NCI-H1694 treated with DMSO at 0.1 percent for 48 hours (cell line): ENCODE measurements at places on chromosomes 12 and 14.

DNA sequence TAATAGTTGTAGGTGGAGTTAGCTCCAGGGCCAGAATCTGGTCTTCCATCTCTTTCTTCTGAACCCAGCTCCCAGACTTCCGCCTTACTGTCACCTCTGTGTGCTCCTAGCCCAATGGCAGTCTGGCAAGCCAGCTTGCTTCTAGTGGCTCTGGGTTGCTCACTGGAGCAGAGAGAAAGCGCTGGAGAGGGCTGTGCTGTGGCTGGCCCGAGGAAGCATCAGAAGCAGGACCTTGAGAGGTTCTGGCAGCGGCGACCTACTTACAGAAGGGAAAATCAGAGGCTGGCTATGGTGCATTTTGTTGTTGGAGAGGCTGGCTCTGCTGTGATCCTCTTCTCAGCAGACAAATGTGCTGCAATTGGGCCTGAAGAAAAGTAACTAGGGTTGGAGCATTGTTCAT is 28.6 kb downstream of the KCNA5 start:
- no peak for DNase-seq

DNA sequence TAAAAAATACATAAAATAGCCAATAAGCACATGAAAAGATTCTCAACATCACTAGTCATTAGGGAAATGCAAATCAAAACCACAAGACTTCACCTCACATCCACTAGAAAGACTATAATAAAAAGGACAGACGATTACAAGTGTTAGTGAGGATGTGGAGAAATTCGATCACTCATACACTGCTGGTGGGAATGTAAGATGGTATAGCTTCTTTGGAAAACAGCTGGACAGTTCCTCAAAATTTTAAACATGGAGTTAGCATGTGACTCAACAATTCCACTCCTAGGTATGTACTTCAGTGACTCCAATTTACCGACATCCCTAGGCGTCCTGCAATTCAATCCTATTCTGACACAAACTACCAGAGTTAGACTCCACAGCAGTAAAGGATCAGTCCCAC is 13.7 kb downstream of the TRIM9 start:
- no peak for DNase-seq

- DNase-seq = no peak
These were observed 1.6 kb upstream of the HOXC12 start for GRCh38 chr12:53952871-53953734.

DNA sequence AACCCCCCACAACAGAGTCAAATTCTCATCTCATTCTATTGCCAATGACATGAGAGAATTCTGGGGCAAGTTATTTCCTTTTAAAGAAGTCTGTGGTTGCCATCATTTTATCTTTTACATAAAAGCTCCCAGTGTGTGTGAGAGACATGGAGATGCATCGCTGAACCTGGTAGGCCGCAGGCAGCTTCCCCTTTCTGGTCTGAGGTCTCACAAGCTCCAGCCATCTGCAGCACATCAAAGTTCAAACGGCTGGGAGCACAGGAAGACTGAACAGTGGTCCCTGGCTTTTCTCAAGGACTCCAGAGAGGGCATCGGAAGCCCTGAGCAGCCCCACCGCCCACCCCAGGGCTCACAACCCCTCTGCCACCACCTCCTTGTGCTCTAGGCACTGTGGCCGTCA is 141.7 kb downstream of the RIMBP2 start:
- DNase-seq = no peak

- no peak for DNase-seq
These were observed 266.2 kb downstream of the C12orf75 start for GRCh38 chr12:105596731-105597130.

- no peak for DNase-seq
These were observed 458.9 kb downstream of the NOVA1 start for GRCh38 chr14:26138764-26139445.

DNA sequence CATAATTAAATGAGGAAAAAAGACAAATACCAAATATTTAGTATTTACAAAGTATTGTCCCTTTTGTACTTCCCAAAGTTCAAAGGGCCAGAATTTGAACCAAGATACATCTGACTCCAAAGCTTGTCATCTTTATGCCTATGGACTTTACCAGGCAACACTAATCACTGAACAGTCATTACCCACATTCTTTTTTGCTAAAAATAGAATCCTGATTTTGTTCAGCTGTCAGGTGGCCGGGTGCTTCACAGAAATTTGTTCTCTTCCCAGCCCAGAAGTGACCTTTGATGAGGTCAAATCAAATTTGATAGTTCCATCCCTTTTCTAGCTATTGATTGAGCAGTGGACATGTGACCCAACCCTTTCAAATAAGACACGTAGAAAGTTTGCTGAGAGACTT is 121.6 kb downstream of the LLPH start:
- DNase-seq = no peak

- peak; percentile 16 for DNase-seq
These were observed 106.5 kb upstream of the PRKD1 start for GRCh38 chr14:30034152-30034551.

DNA sequence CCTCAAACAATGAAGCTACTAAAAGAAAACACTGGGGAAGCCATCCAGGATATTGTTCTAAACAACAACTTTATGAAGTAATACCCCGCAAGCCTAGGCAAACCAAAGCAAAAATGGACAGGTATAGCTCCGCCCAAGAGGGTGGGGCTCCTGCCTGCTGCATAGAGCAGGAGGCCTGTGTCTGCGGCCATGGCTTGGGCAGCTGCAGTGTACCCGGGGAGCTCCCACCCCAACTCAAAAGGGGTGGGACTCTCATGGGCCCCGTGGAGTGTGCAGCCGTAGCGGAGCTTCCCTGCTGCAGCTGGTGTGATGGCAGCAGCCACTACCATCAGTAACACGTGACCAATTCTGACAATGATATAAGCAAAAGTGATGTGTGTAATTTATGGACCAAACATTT is 264.2 kb upstream of the KITLG start:
- DNase-seq = no peak

DNA sequence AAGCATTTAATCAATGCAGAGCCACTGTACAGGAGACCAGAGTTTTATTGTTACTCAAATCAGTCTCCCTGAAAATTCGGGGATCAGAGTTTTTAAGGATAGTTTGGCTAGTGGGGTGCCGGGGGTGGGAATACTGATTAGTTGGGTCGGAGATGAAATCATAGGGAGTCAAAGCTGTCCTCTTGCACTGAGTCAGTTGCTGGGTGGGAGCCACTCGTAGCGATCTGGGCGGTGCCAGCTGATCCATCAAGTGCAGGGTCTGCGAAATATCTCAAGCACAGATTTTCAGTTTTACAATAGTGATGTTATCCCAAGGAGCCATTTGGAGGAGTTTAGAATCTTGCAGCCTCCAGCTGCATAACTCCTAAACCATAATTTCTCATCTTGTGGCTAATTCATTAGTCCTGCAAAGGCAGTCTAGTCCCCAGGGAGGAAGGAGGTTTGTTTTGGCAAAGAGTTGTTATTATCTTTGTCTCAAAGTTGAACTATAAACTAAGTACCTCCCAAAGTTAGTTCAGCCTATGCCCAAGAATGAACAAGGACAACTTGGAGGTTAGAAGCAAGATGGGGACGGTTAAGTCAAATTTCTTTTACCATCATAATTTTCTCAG is 169.4 kb upstream of the PLEKHG7 start:
- no peak for DNase-seq

DNA sequence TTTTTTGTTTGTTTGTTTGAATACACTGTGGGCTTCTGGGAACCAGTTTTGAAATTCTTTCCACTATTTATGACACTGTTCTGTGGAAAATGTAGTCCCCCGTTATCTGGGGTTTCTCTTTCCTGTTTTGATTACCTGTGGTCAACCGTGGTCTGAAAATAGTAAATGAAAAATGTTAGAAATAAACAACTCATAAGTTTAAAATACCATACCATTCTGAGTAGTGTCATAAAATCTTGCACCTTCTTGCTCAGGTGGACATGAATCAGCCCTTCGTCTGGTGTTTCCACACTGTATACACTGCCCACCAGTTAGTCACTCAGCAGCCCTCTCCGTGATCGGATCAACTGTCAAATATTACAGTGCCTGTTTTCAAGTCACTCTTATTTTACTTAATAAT is 5.1 kb upstream of the PAPOLA start:
- no peak for DNase-seq

- DNase-seq = no peak
These were observed 15.8 kb upstream of the ORAI1 start for GRCh38 chr12:121610239-121611149.

- no peak for DNase-seq
These were observed 262.7 kb downstream of the ATP23 start for GRCh38 chr12:58204071-58204470.

DNA sequence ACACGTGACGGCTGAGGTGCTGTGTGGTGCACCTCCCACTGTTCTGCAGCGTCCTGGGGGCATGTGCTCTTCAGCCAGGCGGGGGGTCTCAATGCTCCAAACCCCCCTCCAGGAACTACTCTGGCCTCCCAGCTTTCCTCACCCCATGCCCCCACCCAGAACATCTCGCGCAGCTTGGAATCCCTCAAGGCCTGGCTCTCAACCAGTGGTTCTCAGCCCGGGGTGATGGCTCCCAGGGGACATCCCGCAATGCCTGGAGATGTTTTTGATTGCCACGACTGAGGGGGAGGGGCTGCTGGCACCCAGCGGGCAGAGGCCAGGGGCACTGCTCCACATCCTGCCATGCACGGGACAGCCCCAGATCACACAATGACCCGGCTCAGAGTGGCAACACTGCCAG is 78.9 kb upstream of the DICER1 start:
- DNase-seq = no peak

DNA sequence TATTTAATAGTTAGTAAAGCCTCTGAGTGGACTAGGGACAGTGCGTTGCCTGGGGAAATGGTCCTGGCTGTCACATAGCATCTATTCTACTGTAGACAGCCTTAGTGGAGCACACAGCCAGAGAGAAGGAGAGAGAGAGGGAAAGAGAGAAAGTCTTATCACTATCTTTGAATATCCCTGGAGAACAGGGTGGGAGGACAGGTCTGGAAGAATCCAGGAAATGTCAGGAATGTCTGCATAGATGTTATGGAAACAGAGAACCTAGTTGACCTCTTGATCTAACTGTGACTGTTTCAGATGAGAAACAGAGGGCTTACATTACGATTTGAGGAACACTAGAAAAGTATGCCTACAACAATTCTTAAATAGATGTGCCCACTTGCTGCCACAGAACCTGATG is 92.8 kb downstream of the SLC15A5 start:
- DNase-seq = no peak

GRCh38 chr14:22791301-22791700 is 23.9 kb downstream of the SLC7A7 start:
- DNase-seq = no peak

- DNase-seq = no peak
These were observed 19.7 kb upstream of the VSX2 start for GRCh38 chr14:74219277-74220205.

GRCh38 chr12:25904442-25904841 is 54.0 kb upstream of the RASSF8 start:
- DNase-seq = no peak

GRCh38 chr12:23253191-23253590 is 628.2 kb downstream of the ETNK1 start:
- DNase-seq = no peak

GRCh38 chr14:60632257-60632656 is 17.0 kb downstream of the SIX1 start:
- DNase-seq = no peak

DNA sequence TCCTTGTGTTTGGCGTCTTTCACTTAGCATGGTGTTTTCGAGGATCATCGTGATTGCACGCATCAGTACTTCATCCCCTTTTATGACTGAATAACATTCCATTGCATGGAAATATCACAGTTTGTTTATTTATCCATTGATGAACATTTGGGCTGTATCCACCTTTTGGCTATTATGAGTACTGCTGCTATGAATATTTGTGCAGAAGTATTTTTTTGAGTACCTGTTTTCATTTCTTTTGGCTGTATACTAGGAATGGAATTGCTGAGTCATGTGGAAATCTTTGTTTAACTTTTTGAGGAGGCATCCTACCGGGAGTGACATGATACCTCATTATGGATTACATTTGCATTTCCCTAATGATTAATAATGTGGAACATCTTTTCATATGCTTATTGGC is 66.4 kb downstream of the WNK1 start:
- DNase-seq = no peak

DNA sequence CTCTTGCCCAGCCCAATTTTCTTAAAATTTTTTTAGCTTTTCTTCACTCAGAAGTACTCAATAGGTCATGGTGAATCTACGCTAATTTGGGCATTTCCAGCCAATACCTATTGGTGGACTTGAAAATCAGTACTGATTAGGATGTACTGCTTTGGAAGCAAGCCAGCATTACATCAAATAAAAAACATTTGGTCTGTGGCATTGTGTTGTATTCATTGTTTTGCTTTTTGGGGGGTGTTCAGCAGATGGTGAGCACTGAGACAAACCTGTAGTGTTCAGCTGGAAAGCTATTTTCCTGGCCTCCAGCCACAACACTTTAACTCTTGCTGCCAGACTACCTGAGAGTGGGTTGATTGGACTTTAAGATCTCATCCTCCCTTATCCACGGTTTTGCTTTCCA is 4.0 kb downstream of the MAPKAPK5 start:
- DNase-seq = no peak

GRCh38 chr14:88613552-88614010 is 50.7 kb downstream of the ZC3H14 start:
- no peak for DNase-seq

DNA sequence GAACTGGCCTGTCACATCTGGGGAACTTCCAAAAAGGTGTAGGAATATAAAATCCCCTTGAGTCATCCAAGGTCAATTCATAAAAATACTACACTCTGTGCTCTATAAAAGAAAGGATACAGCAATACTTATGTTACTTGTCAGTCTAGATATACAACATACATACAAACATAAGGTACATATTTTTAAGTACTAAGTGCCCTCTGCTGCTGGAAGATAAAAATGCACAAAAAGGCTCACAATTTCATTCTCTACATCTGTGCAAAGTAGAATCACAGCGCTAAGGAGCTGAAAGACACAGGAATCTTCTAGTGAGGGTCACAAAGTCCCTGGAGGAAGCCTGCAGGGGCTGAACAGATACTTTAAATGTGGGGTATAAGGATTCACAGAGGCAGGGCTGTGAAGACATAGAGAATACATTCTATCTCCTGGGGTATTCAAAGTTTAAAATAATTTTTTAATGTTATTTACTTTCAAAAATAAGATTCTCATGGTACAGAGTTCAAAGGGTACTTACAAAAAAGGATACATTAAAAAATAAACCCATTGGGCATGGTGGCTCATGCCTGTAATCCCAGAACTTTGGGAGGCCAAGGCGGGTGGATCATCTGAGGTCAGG is 10.2 kb upstream of the GOLGA5 start:
- DNase-seq = peak; percentile 96
